ENCODE measurements at places on chromosomes 4 and X.

GRCh38 chr4:81526706-81527105 lies 55.0 kb upstream of the RASGEF1B start:
- DNase-seq: no peak

GRCh38 chrX:150643271-150643670 lies 49.9 kb upstream of the MTMR1 start:
- no peak for DNase-seq

DNA sequence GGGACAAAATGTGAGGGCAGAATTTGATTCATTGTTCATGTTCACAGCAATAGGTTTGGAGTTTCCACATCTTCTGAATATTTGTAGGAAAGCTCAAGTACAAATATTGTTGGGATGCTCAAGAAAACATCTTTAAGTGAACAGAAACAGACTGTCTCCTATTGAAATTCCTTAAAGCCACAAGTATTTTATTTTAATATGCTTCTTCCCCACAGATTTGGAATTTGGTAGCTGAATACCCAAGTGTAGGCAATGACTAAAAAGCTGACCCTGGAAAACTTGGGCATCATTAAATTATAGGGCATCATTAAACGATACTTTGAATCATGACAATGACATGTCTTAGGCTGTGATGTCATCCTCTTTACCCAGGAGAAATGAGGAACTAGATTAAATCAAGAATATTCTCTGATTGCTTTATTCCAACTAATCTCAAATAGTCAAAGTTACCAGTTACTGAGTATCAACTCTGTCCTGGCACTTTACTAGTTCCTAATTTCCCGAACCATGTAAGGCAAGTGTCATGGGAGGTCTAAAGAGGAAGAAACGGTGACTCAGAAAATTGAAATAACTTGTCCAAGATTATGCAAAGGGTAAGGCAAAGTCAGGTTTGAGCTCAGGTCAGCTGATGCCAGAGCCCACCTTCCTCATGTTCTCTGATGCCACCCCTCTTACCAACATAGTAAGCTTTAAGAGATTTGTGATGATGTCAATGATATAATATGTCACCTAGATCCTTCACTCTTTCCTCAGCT lies 223.1 kb upstream of the LEF1 start:
- DNase-seq: no peak

- no peak for DNase-seq
Observed at GRCh38 chr4:107970063-107970798, 19.5 kb upstream of the HADH start.

GRCh38 chr4:80112236-80112635 lies 39.2 kb upstream of the ANTXR2 start:
- no peak for DNase-seq

GRCh38 chr4:83917572-83917971 lies 381.7 kb downstream of the GPAT3 start:
- DNase-seq: no peak

DNA sequence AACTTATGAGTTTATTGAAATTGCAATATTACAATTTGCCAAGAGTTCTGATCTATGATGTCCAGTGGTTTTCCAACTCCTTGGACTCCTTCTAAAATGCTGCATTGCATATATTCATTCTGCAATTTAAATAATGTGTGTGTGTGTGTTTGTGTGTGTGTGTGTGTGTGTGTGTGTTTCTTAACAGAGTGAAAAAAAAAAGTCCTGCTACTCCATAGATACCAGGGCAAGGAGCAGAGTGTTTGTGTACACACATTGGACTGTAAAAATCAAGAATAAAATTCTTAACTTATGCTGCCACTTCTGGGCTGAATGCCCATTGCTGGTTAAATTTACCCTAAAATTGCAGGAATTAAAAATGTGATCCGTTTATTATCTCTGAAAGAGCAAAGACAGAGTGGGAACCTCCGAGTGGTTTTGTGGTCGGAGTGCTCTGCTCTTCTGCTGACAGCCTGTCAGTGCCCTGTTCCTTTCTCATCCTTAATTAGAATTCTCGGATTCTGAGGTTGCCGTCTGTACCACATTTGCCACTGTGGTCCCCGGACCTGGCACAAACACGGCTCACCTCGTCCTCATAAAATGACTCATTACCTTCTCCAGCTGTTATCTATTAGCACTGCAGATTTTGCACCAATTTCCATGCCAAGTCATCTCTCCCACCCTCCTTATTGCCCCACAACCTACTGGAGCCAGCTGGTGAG lies 355.5 kb downstream of the KCNIP4 start:
- no peak for DNase-seq

GRCh38 chr4:75916091-75916661 lies 13.9 kb upstream of the PPEF2 start:
- no peak for DNase-seq

- no peak for DNase-seq
Observed at GRCh38 chrX:146189371-146189770, 371.7 kb downstream of the SLITRK2 start.

DNA sequence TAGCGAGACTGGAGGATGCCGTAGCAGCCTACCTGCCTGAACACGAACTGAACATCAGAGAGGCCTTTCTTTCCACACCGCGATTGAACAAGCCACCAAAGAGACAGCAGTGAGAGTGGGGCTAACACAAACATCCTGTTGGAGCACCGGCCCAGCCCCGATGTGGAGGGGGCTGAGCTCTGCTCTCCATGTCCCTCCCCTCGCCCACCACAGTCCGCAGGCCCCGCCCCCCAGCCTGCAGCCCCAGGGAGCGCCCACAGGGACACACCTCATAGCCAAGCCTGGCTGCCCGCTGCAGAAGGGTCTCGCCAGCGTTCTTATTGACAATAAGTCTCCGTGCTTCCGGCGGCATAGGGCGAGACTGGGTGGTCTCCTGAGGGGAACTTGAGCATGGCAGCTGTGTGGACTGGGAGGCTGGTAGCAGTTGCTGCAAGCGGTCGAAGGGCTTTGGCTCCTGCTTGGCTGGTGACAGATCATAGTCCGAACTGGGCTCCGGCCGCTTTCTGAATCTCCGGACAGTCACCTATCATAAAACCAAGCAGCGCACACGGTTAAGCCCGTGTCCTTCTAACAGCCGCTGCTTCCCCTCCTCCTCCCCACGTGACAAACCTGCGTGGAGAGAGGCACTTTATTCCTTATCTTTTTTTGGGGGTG lies 35.8 kb downstream of the BCOR start:
- no peak for DNase-seq

DNA sequence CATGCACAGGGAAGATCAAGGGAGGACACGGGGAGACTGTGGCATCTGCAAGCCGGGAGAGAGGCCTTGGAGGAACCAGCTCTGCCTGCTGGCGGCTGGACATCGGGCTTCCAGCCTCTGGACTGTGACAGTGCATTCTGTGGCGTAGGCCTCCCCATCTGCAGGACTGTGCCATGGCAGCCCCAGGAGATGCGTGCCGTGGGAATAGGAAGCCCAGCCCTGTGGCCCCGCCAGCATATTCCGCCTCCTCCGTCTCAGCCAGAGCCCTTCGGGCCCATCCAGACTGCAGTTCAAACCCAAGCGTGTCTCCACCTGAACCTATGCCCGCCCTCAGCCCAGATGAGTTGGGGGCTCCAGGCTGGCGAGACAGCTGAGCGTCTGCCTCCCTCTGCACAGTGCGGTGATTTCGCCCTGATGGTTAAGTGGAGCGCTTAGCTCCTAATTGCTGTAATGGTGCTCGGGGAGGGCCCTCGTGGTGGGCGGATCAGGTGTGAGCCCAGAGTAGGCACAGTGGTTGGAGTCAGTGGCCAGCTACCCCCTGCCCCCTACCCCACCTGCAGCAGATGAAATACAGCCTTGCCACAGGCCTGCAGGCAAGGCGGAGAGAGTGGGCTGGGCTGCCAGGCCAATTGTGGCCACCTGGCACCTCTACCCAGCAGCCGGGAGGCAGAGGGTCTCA lies 133.9 kb downstream of the HMX1 start:
- DNase-seq: no peak

- no peak for DNase-seq
Observed at GRCh38 chrX:100931925-100932285, 3.2 kb upstream of the XKRX start.

Measured in 8988T (cell line).